Mesenteric fat pad (tissue), 1 donor: ENCODE measurements at places on chromosomes 5 and 9. TPM values are rescaled to one million over a fixed set of nuclear protein-coding genes. Genes with fewer than 3 reads are reported as not detected.

- DNase-seq = no peak
Observed at GRCh38 chr9:115204904-115205453, 87.0 kb upstream of the TNC start.

DNA sequence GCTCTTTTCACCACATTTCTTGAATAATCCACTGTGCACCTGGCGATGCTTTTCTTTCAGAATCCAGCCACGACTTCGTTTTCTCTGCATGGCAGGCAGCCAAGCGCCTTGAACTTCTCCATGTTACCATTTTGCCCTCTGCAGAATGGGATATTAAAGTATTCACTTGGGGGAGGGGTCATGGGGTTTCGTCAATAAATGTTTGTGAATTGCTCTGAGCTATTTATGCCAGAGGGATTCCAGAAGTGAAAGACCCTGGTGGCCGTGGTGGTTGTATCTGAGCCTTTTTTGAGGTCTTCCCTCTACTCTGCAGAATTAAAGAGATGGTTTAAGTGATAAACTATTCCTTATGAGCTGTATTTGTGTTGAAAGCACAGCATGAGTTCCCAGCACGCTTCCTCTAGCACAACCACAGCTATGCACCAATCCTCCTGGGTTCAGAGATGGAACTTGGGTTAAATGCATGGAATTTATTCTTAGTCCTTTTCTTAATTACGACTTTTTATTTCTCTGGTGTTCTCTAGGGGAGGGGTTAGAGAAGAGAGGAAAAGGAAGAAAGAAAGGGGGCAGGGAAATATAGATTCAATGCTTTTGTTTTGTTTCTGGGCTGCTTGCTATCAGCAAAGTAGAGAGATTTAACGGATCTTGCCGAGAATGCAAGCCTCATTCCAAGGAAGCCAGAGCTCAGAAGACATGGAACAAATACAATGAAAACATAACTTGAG lies 478.2 kb upstream of the TNC start:
- DNase-seq = no peak

DNA sequence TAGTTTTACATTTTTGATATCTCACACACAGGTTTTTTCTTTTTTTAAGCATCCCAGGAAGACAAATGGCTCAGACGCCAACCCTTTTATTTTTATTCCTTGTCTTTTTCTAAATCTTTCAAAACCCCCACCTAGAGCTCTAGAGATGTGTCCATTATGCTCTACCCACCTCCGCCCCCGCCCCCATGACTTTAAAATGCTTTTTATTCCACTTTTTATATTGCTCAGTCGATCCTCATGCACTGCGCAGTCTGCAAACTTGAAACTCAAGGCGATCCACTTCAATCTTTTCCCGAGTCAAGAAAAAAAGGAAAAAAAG lies 411 bp upstream of the MAT2B start:
- DNase-seq = no peak

DNA sequence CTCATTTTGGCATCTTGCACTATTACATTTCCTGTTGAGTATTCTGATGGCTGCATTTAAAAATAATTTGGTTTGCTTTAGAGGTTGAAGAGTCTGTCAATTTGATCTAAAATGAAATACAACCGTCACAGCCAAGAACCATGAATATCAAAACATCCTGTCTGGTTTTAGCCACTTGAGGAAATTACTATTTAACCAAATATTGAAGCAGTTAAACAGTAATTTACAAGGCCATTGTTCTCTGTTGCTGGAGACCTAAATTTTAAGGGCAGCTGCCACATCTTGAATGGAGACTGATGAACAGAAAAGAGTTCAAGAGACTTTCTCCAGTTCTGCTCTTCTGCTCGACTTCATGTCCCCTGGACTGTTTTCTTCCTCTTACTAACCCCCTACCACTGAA lies 549.4 kb downstream of the LRRC70 start:
- no peak for DNase-seq

DNA sequence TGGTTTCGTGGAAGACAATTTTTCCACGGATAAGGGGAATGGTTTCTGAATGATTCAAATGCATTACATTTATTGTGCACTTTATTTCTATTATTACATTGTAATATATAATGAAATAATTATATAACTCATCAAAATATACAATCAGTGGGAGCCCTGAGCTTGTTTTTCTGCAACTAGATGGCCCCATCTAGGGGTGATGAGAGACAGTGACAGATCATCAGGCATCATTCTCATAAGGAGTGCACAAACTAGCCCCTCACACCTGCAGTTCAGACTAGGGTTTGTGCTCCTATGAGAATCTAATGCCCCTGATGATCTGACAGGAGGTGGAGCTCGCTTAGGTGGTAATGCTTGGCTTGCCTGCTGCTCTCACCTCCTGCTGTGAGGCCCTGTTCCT lies 6.4 kb downstream of the ISCA1 start:
- no peak for DNase-seq

GRCh38 chr5:121851643-121852574 lies at the start of gene FTMT:
FTMT (plus strand) TSS chr5:121851882; CDS start chr5:121851964, 82 bp downstream.
- DNase-seq = no peak

Gene GRIN3A
- 0.06 TPM for total RNA-seq

DNA sequence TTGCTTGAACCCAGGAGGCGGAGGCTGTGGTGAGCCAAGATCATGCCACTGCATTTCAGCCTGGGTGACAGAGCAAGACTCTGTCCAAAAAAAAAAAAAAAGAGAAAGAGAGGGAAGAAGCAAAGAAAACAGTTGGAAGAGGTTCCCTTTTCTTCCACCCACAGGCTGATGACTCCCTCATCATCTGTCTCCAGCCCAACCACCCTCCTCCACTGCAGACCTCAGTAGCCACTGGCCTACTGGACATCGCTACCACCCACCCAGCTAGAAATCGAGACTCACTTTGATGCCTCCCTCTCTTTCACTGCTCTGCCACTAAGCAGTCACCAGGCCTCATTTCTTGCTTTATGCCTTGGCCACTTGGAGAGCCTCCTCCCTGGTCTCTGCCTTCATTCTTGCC lies 71.2 kb downstream of the NIPSNAP3B start:
- no peak for DNase-seq

GRCh38 chr9:135101486-135101885 lies 14.0 kb downstream of the OLFM1 start:
- DNase-seq = no peak

Gene FIBCD1
- total RNA-seq = not detected

Gene RHOBTB3
- total RNA-seq = 160 TPM
